ENCODE measurements at places on chromosomes 5 and 9. TPM values are rescaled to one million over a fixed set of nuclear protein-coding genes. Genes with fewer than 3 reads are reported as not detected.

DNA sequence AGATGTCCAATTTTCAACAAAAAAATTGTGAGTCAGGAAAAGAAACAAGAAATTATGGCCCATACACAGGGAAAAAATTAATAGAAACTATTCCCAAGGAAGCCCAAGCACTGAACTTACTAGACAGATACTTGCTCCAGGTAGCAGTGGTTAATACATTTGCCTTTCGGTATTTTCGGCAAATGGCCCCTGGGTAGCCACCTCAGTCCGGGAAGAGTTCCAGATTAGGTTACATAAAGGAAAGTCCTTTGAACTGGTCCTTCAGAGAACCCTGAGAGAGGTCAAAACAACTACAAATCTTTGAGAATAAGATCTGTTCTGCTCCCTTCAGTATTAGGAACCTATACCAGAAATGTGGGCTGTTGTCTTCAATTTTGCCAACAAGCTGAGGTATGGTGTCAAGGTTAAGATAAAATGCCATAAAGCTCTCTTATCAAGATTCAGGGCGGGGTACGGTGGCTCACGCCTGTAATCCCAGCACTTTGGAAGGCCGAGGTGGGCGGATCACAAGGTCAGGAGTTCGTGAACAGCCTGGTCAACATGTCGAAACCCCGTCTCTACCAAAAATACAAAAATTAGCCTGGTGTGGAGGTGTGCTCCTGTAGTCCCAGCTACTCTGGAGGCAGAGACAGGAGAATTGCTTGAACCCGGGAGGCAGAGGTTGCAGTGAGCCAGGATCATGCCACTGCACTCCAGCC is 343.4 kb downstream of the CWC27 start:
- no peak for DNase-seq

Gene MATR3
- 150 TPM for total RNA-seq

GRCh38 chr5:108146222-108146621 is 235.7 kb downstream of the FBXL17 start:
- no peak for DNase-seq

DNA sequence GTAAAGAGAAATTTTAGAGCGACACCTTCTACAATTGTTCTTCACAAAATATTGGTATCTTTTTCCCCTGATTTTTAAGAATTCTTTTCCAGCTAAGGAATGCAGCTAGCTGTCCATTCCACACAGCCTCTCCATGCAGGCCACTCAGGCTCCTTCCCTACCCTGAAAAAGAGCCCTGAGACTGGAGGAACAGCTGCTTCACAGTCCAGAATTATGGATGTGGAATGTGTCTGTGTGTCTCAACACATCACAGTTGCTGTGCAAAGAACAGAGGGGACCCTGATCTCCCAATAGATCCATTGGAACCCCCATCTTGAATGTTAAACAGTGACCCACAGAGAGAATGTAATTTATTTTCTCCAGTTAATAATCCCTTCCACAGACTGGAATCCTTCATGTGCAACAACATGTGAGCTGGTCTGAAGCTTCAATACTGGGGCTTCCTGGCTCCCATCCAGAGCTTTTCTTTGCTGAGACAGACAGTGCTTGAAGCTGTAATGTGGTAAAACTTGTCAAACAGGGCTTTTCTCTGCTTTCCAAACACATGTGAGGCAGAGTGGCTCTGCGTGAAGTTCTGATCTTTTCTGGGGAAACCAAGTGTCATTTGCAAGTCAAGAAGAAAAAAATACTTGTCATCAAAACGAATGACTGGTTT is 53.3 kb upstream of the SMC5 start:
- DNase-seq: no peak

DNA sequence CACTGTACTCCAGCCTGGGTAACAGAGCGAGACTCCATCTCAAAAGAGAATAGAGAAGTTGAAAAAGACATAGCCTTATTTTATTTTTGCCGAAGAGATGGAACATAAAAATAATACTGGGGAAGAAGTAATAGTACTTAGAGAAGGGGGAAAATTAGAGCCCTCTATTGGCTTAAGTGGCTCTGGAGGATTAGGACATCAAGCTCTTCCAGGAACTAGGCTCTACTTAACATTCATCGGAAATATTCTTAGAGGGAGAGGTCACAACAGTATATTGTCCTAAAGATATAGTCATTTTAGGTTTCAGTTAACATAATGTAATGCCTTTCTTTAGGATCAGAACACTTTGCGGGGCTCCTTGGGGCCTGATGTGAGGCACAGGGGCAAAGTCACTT is 86.0 kb upstream of the PLPP1 start:
- DNase-seq: no peak

- no peak for DNase-seq
Measured at GRCh38 chr5:137016783-137017324, 482.3 kb downstream of the SPOCK1 start.

Gene CTXN3
- not detected for total RNA-seq

Gene MEF2C
- 25.4 TPM for total RNA-seq

- no peak for DNase-seq
Measured at GRCh38 chr5:78521455-78521854, 127.1 kb downstream of the LHFPL2 start.

Gene C8G
- not detected for total RNA-seq

Gene C9orf153
- not detected for total RNA-seq
